Activated CD4-positive, alpha-beta T cell treated with anti-CD3 and anti-CD28 coated beads, Interleukin-2, amount 10 ng/mL, durations not matched to agents 7 days and 5 days (primary cell): ENCODE measurements at places on chromosomes 13 and 19. TPM values are rescaled to one million over a fixed set of nuclear protein-coding genes. Genes with fewer than 3 reads are reported as not detected.

The KANK3 gene
- 1.3 TPM for total RNA-seq

The B3GNT8 gene
- 2.1 TPM for total RNA-seq

The NCAN gene
- total RNA-seq: not detected

The CKM gene
- total RNA-seq: not detected

The C19orf85 gene
- total RNA-seq: not detected

The GRWD1 gene
- 35.2 TPM for total RNA-seq

The MATK gene
- total RNA-seq: 18.3 TPM

The FCAR gene
- not detected for total RNA-seq

The TMEM161A gene
- 24.1 TPM for total RNA-seq

The SPACA4 gene
- not detected for total RNA-seq

The FGF21 gene
- not detected for total RNA-seq

The PRKCG gene
- total RNA-seq: 0.40 TPM

The ZNF714 gene
- total RNA-seq: 22.0 TPM

The PSG7 gene
- total RNA-seq: not detected
